ENCODE measurements at places on chromosomes 12 and 14.

- no peak overlapping the region for H3K27ac ChIP-seq
- H3K36me3 ChIP-seq: no peaks in the 10 kb centered on the region
- no peak for DNase-seq
- H3K27me3 ChIP-seq: no peaks in the 10 kb centered on the region
- peaks cover 7% of the 10 kb centered on the region for H3K4me1 ChIP-seq
Measured at GRCh38 chr14:61644834-61645233, 50.5 kb upstream of the HIF1A start.

DNA sequence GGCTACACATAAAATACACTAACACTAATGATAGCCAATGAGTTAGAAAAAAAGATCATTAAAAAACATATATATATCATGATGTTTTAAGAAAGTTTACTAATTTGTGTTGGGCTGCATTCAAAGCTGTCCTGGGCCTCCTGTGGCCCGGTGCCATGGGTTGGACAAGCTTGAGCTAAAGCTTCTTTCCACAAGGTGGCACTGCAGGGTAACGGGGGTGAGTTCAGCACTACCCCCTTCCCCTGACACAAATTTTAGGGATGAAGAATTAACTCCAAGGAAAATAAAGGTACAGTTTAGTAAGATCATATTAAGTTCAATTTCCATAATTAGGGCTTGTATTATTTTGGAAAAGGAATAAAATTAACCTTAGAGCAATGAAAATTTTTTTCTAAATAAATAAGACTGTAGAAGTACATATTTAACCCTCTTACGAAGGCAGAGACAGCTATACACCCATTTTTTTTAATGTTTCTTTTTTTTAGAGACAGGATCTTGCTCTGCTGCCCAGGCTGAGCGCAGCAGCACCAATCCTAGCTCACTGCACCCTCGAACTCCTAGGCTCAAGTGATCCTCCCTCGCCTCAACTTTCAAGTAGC, 38.9 kb downstream of the PPP1R13B start:
- H3K36me3 ChIP-seq: no peaks in the 10 kb centered on the region
- peak; percentile 69 for DNase-seq
- H3K27me3 ChIP-seq: no peaks in the 10 kb centered on the region
- no peak overlapping the region for H3K27ac ChIP-seq
- no peaks in the 10 kb centered on the region for H3K4me1 ChIP-seq

GRCh38 chr12:49598527-49598926, 6.9 kb downstream of the FAM186B start:
- no peak overlapping the region for H3K4me3 ChIP-seq
- no peaks in the 10 kb centered on the region for H3K4me1 ChIP-seq
- no peaks in the 10 kb centered on the region for H3K27me3 ChIP-seq
- H3K27ac ChIP-seq: no peak overlapping the region
- DNase-seq: no peak
- no peaks in the 10 kb centered on the region for H3K36me3 ChIP-seq

DNA sequence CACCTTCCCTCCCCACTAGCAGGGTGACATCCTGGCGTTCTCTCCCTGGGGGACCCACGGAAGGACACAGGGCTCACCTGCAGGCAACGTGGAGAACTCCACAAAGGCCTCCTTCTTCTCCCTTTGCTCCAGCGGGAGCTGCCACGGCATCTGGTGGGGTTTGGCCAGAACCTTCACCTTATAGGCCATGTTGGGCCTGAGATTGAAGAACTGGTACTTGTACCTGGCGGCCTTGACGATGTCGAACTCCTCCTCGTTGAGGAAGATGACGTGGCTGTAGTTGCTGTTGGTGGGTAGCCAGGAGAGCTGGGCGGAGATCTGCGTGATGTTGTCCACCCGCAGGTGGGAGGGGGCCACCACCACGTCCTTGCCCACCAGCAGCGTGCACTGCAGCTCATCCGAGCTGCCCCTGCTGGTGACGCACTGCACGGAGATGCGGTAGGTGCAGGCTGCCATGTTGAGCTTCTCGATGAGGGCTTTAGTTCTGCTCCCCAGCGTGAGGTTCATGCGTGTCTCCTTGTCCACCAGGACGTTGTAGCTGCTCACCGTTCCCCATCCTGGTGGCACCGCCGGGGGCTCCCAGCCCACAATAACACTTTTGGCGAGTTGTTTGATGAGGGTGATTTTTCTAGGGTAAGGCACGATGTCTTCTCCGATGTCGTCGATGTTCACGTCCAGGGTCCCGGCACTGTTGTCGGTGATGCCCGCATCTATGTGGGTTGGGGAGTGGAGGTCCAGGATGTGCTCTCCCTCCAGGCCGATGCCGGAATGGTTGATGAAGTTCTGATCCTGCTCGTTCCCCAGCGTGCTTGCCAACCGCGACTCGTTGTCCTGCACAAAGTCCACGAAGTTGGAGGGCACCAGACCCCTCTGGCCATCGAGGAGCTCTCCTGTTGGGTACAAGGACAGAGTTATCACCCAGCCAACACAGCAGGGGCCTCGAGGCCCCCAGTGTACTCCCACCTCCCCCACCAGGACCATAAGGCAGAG, 104.4 kb downstream of the PIWIL1 start:
- H3K27ac ChIP-seq: no peak overlapping the region
- peaks cover 41% of the 10 kb centered on the region for H3K27me3 ChIP-seq
- H3K4me3 ChIP-seq: no peak overlapping the region
- no peaks in the 10 kb centered on the region for H3K36me3 ChIP-seq

DNA sequence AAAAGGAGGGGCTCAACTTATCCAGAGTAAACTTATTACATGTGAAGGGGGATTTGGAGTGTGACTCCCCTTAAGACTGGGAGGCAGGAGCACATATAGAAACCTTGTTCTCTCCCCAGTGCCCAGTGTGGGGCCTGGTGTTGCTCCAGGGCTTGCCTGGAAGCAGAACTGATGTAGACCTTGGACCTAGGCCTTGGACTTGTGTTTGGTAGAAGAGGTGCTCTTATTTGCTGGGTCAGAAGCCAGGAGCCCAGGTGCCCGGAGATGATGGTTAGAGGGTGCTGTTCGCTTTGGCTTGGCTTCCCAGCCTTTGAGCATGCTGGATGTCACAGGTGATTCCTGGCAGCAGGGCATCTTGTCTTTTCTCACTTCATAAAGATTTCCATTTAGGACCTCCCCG, 110.4 kb downstream of the SMOC1 start:
- no peak for DNase-seq
- H3K27me3 ChIP-seq: no peaks in the 10 kb centered on the region
- no peak overlapping the region for H3K4me3 ChIP-seq
- peaks cover 4% of the 10 kb centered on the region for H3K4me1 ChIP-seq
- no peaks in the 10 kb centered on the region for H3K36me3 ChIP-seq
- no peak overlapping the region for H3K27ac ChIP-seq

DNA sequence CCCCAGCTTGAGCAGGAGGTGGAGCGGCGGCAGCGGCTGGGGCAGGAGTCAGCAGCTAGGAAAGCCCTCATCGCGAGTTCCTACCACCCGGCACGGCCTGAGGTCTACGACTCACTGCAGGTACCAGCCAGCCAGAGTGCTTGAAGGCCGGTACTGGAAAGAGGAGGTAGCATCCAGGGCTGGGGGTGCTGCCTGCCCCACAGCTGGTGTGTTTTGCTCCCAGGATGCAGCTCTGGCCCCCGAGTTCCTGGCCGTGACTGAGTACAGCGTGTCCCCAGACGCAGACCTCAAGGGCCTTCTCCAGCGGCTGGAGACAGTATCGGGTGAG, 1.6 kb downstream of the OGFOD2 start:
- H3K4me1 ChIP-seq: peaks cover 11% of the 10 kb centered on the region
- no peak for DNase-seq
- H3K4me3 ChIP-seq: peak overlapping the region; percentile 94
- no peaks in the 10 kb centered on the region for H3K27me3 ChIP-seq
- H3K27ac ChIP-seq: no peak overlapping the region

DNA sequence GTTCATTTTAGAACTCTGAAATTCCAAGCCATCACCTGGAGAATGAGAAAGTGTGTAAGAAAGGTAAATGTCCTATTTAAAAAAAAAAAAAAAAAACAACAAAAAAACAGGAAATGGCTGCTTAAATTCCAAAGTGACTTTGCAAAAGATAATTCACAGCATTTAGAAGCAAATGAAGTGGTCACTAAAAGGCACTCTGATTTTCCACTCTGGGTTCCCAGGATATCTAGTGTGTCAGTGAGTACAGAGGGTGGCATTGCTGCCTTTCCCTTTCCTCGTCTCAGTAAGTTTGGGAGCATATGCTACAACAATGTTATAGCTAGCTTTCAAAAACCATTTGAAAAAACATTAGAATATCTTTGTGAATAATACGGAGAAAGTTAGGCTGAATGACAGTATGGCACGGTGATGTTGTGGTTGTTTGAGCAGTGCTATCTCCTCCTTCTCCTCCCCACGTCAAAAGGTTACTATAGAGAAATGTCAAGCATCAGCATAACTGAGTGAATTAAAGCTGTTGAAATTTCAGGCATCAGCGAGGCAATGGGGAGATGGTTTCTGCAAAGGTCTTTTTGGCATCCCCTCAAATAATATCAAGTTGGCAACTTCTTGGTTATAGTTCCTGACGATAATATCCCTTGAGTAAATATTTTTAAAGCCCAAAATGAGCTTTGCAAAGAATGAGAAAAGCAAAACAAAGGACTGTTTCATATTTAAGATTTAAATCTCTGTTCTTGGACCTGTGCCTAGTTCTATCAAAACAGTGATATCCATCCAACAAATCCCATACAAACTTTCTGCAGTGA, 164.5 kb upstream of the E2F7 start:
- no peaks in the 10 kb centered on the region for H3K27me3 ChIP-seq
- H3K36me3 ChIP-seq: no peaks in the 10 kb centered on the region
- H3K4me3 ChIP-seq: no peak overlapping the region
- H3K27ac ChIP-seq: no peak overlapping the region
- no peak for DNase-seq

GRCh38 chr14:22332686-22333421, 256.2 kb downstream of the DAD1 start:
- no peaks in the 10 kb centered on the region for H3K36me3 ChIP-seq
- peak; percentile 36 for DNase-seq
- H3K4me3 ChIP-seq: no peak overlapping the region
- H3K27me3 ChIP-seq: no peaks in the 10 kb centered on the region
- H3K27ac ChIP-seq: no peak overlapping the region
- H3K4me1 ChIP-seq: peaks cover 25% of the 10 kb centered on the region

GRCh38 chr14:88424573-88424972, 39.1 kb downstream of the SPATA7 start:
- no peaks in the 10 kb centered on the region for H3K4me1 ChIP-seq
- no peaks in the 10 kb centered on the region for H3K36me3 ChIP-seq
- DNase-seq: no peak
- no peak overlapping the region for H3K4me3 ChIP-seq
- H3K27me3 ChIP-seq: no peaks in the 10 kb centered on the region

GRCh38 chr12:105272152-105272551, 36.2 kb upstream of the APPL2 start:
- H3K4me1 ChIP-seq: no peaks in the 10 kb centered on the region
- 0 out of 2 replicates have a peak, but pooled peaks cover 2% of the 10 kb centered on the region for H3K27me3 ChIP-seq
- no peak overlapping the region for H3K27ac ChIP-seq
- H3K36me3 ChIP-seq: no peaks in the 10 kb centered on the region
- no peak for DNase-seq
- no peak overlapping the region for H3K4me3 ChIP-seq

GRCh38 chr14:29856516-29856915, 71.1 kb downstream of the PRKD1 start:
- no peaks in the 10 kb centered on the region for H3K27me3 ChIP-seq
- H3K36me3 ChIP-seq: no peaks in the 10 kb centered on the region

- no peaks in the 10 kb centered on the region for H3K27me3 ChIP-seq
- no peak overlapping the region for H3K4me3 ChIP-seq
- H3K4me1 ChIP-seq: no peaks in the 10 kb centered on the region
- H3K27ac ChIP-seq: no peak overlapping the region
- DNase-seq: no peak
- H3K36me3 ChIP-seq: no peaks in the 10 kb centered on the region
Measured at GRCh38 chr12:66279123-66279712, 23.1 kb upstream of the HELB start.

DNA sequence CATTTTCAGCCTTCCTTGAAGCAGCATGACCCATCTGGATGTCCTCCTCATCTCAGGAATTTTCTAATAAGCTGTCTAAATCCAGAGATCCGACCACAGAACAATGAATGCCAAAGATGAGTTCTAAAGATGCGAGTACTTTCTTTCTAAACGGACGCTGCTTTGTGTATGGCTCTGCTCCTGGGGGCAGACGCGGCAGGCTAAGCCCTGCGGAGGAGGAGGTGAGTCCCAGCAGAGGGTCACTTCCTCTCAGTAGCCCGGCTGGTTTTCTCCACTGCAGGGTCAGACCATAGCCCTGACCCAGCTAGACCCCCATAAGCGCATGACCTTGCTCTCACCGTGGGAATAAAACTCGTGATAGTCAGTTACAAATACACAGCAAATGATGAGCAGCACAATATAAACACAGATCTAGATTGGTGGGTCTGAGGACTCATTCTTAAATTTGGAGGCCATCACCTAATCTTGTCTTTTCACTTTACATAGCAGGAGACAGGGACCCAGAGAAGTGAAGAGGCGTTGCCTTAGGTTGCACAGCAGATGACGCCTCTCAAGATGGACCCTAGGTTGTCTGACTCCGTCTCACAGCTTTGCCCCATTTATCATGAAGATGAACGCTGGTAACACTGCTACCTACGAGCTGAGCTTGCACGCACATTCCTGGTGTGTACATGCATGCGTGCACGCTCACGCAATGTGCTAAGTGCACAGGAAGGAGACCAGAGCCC, 16.6 kb downstream of the SSH1 start:
- peak overlapping the region; percentile 16 for H3K27ac ChIP-seq
- H3K4me3 ChIP-seq: no peak overlapping the region
- H3K27me3 ChIP-seq: no peaks in the 10 kb centered on the region
- H3K4me1 ChIP-seq: peaks cover 34% of the 10 kb centered on the region
- DNase-seq: no peak
- H3K36me3 ChIP-seq: peaks cover 6% of the 10 kb centered on the region

All from PC-9 (cell line).